ENCODE measurements at places on chromosomes 5 and 9.

DNA sequence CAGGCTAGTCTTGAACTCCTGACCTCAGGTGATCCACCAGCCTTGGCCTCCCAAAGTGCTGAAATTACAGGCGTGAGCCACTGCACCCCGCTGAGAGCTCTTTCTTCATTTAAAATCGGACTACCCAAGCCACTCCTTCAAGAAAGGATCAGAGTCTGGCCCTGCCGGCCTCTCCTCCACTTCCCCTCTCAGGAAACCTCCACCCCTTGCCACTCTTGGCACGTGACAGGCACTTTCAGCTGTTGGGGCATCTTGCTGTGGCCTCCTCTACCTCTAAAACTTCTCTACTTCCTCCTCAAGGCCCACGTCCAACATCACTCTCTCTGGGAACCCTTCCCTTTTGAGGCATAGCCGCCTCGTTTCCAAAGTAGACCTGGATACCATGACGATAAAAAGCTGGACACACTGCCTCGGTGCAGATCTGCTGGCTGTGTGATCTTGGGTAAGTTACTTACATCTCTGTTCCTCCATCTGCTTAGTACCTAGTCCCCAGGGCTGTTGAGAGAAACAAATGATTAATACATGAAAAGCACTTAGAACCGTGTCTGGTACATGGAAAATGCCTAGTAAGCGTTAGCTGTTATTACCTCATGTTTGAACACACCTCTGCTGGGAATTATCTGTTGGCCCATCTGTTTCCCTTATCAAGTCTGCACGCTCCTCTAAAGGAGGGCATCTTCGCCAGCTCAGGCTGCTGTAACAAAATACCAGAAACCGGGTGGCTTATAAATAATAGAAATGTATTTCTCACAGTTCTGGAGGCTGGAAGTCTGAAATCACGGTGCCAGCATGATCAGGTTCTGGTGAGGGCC is 55.3 kb downstream of the SMIM23 start:
- DNase-seq: peak; percentile 35

DNA sequence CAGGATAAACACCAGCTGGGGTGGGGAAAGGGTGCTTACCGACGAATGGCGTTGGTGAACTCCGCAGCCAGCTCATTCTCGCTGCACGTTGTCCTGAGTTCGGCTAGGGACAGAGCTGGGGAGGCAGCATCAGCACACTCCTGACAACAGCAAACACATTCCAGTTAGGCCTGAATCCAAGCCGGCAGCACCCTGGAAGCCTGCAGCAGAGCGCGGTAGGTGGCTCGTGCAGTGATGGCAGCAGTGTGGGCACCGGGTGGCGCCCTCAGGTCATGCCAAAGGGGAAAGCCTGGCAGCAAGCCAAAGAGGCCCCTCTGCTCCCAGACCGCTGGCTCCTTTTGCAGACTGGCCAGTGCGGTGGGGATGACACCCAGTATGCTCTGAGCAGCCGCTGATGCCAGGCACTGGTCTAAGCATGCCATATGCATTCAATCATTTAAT is 66.9 kb downstream of the DCP2 start:
- DNase-seq: no peak

- DNase-seq: no peak
These were observed 60.0 kb downstream of the IL6ST start for GRCh38 chr5:55934720-55935119.

- no peak for DNase-seq
These were observed 119.0 kb upstream of the SLC25A48 start for GRCh38 chr5:135715267-135716055.

GRCh38 chr5:141821430-141821925 is 56.7 kb downstream of the PCDH1 start:
- no peak for DNase-seq

Data from CD4-positive, alpha-beta T cell treated with Interleukin-15 for 1 hour (primary cell).